ENCODE measurements at places on chromosomes 12 and 14. TPM values are rescaled to one million over a fixed set of nuclear protein-coding genes. Genes with fewer than 3 reads are reported as not detected.

DNA sequence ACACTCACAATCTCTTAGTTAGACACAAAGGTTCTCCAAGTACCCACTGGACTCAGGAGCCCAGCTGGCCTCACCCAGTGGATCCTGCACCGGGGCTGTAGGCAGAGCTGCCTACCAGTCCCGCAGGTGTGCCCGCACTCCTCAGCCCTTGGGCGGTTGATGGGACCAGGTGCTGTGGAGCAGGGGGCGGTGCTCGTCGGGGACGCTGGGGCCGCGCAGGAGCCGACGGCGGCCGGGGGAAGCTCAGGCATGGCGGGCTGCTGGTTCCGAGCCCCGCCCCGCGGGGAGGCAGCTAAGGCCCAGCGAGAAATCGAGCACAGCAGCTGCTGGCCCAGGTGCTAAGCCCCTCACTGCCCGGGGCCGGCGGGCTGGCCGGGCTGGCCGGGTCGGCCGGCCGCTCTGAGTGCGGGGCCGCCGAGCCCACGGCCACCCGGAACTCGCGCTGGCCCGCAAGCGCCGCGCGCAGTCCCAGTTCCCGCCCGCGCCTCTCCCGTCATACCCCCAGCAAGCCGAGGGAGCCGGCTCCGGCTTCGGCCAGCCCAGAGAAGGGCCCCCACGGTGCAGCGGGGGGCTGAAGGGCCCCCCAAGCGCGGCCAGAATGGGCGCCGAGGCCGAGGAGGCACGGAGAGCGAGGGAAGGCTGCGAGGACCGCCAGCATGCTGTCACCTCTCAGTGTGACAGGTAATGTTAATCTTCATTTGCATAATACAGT, 506.8 kb downstream of the LRFN5 start:
- no peak for DNase-seq

DNA sequence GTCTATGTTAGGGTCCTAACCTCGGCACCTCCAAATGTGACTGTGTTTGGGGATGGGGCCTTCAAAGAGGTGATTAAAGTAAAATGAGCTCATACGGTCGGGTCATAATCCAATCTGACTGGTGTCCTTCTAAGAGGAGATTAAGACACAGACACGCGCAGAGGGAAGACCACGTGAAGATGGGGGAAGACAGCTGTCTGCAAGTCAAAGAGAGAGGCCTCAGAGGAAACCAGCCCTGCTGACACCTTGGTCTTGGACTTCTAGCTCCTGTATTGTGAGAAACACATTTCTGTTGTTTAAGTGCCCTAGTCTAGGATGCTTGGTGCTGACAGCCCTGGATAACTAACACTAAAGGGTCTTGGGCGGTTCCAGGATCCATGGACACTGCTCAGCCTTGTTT, 109.6 kb downstream of the DICER1 start:
- no peak for DNase-seq

- DNase-seq: no peak
Measured at GRCh38 chr12:24226745-24227350, 277.4 kb upstream of the SOX5 start.

GRCh38 chr12:750366-751191, 1.8 kb upstream of the WNK1 start:
- no peak for DNase-seq

DNA sequence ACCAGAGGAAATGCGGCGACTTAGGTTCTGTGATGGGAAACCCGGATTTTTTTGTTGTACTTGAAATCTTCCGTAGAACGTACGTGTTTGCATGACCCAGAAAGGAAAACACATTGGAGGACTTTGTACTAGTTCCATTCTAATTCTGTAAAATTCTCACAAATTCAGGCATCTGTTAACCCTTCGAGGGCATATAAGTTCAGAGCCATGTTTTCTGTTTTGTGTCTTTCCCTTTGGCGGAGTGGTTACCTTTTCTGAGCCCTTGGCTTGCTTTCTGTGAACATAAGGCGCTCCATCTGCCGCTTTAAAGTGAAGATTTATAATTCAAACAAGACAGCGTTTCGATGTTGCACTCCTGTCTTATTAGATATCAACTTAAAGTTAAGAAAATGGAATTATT, 34.2 kb downstream of the BICD1 start:
- DNase-seq: no peak

DNA sequence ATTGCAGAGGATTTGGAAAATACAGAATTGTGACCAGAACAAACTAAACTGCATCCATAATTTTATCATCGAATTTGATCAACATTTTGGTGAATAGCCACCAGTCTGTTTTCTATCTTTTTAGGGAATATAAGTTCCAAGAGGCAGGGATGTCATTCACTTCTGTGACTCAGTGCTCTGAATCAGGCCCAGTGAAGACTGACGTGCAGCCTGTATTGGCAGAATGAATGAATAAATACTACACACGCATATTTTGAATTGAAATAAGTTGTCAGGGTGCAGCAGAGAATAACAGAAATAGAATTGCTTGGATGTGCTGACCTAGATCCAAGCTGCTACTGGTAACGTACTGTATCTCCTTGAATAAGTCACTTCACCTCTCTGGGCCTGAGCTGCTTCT, 1.3 kb upstream of the EMP1 start:
- no peak for DNase-seq

DNA sequence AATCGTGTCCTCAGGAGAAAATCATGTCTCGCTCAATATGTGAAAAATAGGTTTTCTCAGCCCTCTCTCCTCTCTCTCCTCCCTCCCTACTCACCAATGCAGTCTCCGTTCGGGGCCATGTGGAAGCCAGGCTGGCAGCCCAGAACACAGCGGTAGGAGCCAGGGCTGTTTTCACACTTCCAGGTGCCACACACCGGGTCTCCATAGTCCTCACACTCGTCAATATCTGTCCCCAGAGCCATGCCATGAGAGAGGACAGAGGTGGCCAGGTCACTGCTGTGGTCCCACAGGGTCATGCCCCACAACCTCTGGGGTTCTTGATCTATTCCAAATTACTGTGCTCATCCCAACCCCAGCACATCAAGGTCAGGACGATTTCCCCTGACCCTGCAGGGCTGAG, 13.5 kb downstream of the ISCA2 start:
- DNase-seq: no peak

DNA sequence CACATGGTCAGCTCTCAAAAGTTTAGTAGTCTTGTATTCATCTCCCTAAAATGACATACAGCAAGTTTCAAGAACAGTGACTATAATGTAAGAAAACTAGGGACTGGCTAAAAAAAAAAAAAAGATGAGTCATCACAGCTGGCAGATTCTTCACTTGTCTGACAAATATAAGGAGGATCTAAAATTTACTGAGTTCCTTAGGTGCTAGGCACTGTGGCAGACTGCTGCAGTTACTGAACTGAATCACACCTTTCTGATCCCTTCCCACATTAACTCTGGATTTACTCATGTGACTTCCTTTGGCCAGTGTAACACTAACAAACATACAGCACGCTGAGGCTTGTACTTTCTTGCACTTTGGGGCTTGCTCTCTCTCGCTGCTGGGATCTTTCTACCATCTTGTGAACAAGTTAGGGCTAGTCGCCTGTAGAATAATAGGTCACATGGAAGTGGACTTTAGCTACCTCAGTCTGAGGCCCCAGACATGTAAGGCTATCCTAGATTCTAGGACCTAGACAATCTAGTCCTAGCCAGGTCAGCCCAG, 32.1 kb downstream of the BAZ1A start:
- DNase-seq: no peak

GRCh38 chr12:81683881-81684280, 75.3 kb downstream of the PPFIA2 start:
- no peak for DNase-seq

GRCh38 chr12:128906485-128907137, 53.3 kb downstream of the GLT1D1 start:
- no peak for DNase-seq

DNA sequence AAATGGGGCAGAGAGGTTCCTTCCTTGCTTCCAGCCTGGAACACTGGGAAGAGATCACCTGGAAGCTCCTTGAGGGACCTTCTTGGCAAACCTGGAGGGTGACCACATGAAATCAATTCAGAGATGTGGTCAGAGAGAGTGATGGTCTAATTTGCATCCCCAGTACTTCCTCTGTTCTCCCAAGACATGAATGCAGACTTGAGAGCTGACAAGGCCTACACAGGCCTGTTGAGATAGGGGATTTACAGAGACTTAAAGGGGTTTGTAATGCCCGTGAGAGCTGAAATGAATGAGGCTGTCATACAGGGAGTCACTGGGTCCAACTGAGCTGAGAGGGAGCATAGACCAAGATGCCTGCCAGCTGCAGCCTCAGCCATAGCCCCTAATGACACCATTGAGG, 45.1 kb downstream of the TMX1 start:
- no peak for DNase-seq

- no peak for DNase-seq
Measured at GRCh38 chr12:26621932-26622331, 211.1 kb downstream of the ITPR2 start.

- DNase-seq: no peak
Measured at GRCh38 chr12:111270239-111270638, 98.7 kb downstream of the PHETA1 start.

DNA sequence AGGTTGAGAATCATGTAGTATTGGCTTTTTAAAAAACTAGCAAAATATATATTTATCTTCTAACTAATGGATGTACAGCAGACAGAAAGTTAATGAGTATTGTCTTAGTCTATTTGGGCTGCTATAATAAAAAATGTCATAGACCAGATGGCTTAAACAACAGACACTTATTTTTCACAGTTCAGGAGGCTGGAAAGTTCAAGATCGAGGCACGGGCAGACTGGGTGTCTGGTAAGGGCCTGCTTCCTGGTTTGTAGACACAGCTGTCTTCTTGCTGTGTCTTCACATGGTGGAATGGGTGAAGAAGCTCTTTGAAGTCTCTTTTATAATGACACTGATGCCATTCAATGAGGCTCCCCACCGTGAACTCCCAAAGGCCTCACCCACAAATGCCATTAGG, 70.1 kb upstream of the KRR1 start:
- no peak for DNase-seq

GRCh38 chr14:100873096-100873482, 30.4 kb downstream of the RTL1 start:
- no peak for DNase-seq

DNA sequence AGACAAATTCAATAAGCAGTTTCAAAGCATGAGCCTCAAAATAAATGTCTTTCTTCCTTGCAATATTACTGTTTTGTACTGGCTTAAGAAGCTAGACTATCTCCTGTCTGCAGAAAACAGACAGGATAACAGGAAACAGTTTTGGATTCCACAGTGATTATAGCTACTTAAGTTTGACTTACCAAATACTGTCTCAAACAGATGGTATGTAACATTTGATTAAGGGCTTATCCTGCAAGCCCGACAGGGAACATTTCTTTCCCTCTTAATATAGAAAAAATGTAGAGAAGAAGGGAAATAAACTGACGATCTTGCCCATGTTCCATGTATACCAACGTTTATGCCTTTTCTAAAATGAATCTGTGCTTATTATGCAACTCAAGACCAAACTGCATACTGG, 179.9 kb upstream of the EEA1 start:
- no peak for DNase-seq

DNA sequence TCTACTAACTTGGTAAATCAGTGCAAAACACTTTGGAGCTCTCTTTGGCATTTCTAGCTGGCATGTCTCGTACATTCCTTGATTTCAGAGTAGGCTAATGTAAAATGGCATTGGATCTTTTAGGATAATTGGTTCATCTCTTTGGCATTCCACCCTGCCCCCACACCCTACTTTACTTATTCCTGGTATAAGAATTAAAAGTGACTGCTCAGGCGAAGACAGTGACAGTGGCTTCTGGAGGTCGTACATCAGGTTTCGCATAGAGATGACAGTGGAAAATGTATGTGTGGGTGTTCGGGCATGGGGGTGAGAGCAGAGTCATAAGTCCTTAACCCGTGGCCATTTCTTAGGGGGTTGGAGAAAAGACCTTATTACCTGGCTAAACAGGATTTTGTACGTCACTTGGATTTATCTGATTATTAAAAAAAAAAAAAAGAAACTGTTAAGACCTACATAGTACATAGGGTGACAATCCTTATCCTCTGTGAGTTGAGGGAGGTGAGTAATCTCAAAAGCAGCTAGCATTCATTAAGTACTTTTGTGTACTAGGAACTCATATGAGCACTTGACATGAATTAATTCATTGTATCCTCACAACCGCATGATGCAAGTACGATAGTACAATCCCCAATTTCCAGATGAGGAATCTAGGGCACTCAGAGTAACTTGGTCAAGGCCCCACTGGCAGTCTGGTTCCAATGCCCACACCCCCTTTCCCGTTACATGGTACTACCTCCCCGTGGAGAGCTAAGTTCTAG, 22.4 kb upstream of the KCNK13 start:
- DNase-seq: no peak

OR4N5 gene
- total RNA-seq: not detected

RFLNA gene
- total RNA-seq: not detected

KRT77 gene
- not detected for total RNA-seq

DPPA3 gene
- total RNA-seq: not detected

BORCS5 gene
- 25.5 TPM for total RNA-seq

SBNO1 gene
- total RNA-seq: 50.8 TPM

AQP6 gene
- total RNA-seq: not detected

EPS8 gene
- 1.3 TPM for total RNA-seq

IQSEC3 gene
- 3.6 TPM for total RNA-seq

ANO4 gene
- total RNA-seq: not detected

TEX52 gene
- total RNA-seq: not detected

IFNG-AS1 gene
- total RNA-seq: not detected

HOXC5 gene
- not detected for total RNA-seq

All from activated naive CD8-positive, alpha-beta T cell treated with anti-CD3 and anti-CD28 coated beads for 36 hours (primary cell).